ENCODE measurements at places on chromosomes 4 and X.

DNA sequence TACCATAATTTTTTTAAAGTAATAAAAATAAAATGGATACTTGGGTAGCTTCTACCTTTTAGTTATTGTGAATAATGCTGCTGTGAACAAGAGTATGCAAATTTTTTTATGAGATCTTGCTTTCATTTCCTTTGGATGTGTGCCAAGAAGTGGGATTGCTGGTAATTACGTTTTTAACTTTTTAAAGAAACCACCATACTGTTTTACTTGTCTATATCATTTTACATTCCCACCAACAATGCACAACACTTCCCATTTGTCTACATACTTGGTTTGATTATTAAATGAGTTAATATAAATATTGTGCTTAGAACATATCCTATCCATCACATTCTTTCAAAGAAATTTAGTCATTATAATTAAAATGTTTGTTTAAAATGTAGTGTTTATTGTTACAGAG, 3.9 kb upstream of the SULT1B1 start:
- no peak for DNase-seq

GRCh38 chr4:159881158-159881557, 778.3 kb downstream of the RAPGEF2 start:
- DNase-seq = no peak

DNA sequence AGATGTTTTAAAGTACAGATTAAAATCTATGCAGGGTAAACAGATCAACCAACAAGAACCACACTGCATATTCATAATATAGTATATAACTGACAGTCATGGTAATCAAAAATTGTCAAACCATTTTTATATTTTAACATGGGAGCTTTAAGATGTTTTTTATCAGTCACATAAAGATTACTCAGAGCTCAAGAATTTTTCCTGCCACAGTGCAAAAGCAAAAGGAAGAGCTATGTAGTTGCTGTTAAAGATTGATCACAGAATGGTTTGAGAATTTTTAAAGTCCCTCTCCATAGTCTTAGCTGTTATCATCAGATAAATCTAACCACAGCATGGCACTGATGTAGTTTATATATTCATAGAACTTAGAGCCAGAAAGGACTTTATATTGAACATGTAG, 8.5 kb downstream of the RAB9B start:
- no peak for DNase-seq

GRCh38 chrX:48989483-48989882, 12.6 kb downstream of the GRIPAP1 start:
- DNase-seq = no peak

DNA sequence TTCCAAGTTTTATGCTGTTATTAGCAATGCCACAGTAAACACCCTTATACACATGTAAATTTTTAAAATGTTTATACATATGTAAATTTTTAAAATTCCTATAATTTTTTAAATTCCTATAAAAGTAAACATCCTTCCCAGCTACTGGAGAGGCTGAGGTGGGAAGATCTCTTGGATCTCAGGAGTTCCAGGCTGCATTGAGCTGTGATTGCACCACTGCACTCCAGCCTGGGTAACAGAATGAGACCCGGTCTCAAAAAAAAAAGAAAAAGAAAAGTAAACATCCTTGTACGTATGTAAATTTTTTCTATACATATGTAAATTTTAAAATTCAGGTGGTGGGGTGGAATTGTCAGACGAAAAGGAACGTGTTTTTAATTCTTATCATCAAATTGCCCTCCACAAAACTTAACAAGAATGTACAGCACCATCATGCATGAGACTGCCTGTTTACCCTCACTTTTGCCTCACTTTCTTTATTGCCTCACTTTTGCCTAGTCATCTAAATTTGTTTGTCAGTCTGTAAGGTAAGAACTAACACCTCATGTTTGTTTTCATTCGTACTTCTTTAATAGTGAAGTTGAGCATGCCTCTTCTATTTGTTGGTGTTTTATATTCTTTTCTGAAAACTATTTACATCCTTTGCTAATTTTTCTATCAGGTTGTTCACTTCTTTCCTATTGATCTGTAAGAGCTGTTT, 8.0 kb downstream of the SLC7A3 start:
- DNase-seq = no peak

- no peak for DNase-seq
Measured at GRCh38 chrX:150845091-150845490, 53.4 kb downstream of the CD99L2 start.

DNA sequence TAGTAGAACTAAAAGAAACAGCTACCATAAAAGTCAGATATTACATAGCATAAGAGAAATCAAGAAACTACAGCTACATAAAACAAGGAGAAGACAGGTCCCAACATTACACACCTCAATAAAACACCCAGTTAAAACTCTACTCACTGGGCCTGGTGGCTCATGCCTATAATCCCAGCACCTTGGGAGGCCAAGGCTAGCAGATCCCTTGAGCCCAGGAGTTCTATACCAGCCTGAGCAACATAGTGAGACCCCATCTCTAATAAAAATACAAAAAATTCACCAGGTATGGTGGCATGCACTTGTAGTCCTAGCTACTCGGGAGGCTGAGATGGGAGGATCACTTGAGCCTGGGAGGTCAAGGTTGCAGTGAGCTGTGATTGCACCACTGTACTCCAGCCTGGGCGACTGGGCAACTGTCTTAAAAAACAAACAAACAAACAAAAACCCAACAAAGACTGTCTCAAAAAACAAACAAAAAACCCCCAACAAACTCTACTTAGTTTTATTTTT, 15.2 kb upstream of the TXLNG start:
- no peak for DNase-seq

DNA sequence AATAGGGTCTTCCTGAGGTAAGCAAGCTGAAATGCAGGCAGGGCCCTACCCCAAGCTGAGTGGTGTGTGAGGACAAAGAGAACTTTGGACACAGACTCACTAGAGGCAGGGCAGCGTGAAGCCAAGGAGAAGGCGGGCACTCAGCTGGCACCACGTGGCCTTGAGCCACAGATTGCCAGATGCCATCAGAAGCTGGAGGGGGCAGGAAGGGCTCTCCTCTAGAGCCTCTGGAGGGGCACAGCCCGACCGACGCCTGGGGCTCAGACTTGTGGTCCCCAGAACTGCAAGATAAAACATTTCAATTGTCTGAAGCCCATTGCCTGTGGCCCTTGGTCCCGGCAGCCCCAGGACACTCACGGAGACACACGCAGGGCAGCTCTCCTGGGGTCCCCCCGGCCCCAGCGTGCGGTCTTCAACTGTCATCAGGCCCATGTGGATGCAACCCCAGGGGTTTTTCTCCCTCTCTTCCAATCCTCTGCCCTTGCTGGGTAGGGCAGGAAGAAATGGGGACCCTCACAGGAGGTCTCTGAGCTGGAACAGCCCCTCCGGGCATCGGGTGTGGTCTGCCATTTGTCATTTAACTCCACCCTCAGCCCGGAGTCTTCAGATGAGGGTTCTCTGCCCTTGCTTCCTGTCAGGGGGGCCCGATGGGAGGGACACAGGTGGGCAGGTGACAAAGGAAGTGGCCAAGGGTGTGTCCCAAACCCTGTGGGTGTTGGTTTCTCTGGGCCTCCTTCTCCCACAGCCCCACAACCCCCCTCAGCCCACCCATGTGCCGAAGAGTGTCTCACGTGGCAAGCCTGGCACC, 22.2 kb downstream of the HMX1 start:
- DNase-seq = no peak

GRCh38 chr4:10123227-10124101, 6.9 kb upstream of the WDR1 start:
- DNase-seq = no peak
